Astrocyte of the spinal cord (primary cell): ENCODE measurements at places on chromosomes 5 and 9.
A peak's percentile ranks its signal among the peaks of the same experiment; 100 is the strongest.

- DNase-seq, result no peak
Observed at GRCh38 chr5:149217803-149218155, 53.9 kb upstream of the AFAP1L1 start.

DNA sequence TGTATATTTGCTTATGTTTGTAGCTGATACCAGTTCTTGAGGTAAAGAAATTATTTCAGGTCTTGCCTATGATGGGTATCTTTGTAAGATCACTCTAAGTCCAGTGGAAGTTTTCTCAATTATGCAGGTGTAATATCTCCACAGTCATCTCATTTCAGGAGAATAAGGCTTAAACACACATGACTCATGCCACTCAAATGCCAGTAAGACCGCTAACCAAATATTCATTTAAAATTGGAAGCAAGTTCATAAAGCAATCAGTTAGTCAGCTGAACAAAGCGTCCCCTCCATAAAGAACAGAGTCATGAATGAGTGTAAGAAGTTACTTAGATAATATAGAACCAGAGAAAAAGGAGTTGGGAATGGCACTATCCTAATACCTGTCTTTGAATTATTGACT, 248.7 kb downstream of the LURAP1L start:
- peak; percentile 67 for DNase-seq

GRCh38 chr9:92770360-92770995, 5.8 kb upstream of the BICD2 start:
- DNase-seq, result no peak

- peak; percentile 3 for DNase-seq
Observed at GRCh38 chr5:71974622-71975021, 132.7 kb upstream of the MAP1B start.

GRCh38 chr5:66113160-66113559, 30.9 kb upstream of the SREK1 start:
- peak; percentile 57 for DNase-seq

GRCh38 chr9:89593727-89594427, 10.9 kb upstream of the GADD45G start:
- DNase-seq, result peak; percentile 13

DNA sequence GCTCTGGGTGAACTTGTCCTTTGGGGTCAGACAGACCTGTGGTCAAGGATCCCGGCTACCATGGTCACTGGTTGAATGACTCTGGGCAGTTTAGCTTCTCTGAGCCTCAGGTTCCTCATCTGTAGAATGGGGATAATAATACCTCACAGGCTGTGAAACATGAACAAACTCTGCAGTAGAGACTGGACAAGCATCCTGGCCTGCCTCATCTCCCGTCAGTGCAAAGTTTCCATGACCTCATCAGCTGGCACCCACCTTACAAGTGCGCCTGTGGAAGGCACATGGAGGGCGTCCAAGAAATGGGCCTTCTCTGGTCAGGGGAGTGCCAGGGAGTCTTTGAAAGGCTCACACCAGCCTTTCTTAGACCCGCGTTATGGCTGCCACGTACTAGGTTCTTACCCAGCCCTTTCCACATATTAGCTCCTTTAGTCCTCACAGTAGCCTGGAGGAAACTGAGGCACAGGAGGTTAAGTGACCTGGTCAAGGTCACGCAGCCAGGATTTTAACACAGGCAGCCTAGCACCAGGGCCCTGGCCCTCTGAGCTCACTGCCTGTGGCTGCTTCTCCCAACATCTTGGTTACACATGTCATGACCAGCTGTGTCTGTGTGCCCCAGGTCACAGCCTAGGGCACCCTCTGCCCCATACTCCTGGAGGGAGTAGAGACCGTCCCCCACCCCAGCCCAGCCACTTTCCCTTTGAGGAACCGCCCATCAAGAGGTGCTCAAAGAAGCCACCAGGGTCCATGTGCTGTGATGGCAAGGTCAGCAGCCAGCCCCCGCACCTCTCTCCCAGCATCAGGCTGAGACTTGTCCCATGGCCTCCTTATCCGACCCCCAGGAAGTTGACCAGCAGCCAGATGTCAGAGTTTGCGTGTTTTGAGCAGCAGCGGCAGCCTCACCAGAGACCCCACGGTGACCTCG, 39.4 kb upstream of the RPL26L1 start:
- DNase-seq, result peak; percentile 48

GRCh38 chr9:124769549-124770358, 1.4 kb downstream of the NR6A1 start:
- DNase-seq, result no peak

DNA sequence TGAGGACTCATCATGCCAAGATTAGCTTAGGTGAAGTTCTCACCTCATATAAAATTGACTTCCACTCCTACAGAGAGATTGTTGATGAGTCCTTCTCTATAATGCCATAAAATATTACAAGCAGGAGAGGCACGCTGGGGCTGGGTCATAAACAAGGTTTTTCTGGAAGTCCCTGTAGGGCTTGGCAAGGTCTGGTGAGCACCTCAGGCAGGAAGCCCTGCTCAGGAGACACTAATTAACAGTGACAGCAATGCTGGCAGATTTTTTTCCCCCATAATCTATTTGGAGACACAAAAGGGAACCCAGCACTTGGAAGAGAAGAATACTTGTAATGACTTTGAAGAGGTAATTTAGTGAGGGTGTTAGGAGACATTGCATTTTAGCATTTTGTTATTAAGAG, 118.7 kb downstream of the DIRAS2 start:
- no peak for DNase-seq

- DNase-seq, result peak; percentile 34
Observed at GRCh38 chr9:87569518-87569917, 71.9 kb downstream of the DAPK1 start.

- DNase-seq, result peak; percentile 6
Observed at GRCh38 chr9:108727580-108728111, 128.1 kb downstream of the ACTL7B start.
